ENCODE measurements at places on chromosomes 11 and 22.
A peak's percentile ranks its signal among the peaks of the same experiment; 100 is the strongest.

DNA sequence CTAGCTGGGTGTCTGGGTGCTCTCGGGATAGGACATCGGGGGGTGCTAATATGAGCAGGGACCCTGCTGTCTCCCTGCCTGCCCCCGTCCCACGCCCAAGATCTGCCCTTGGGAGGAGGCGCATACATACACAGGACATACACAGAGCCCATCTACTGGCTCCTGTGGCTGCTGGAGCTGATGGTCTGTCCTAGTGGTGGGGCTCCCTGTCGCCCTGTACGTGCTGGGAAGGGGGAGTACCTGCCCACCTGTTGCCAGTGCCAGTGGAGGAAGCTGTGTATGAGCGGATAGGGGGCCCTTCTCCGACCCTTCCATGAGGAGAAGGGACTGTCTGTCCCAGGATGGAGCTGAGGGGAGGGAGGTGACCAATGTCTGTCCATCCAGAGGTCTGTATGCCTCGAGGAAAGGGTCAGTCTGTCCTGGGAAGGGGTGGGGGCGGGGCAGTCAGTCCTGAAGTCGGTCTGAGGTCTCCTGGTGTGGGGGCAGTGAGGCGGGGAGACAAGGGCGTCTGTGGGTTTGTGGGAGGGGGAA, 952 bp downstream of the TBC1D10A start:
- no peak for DNase-seq

DNA sequence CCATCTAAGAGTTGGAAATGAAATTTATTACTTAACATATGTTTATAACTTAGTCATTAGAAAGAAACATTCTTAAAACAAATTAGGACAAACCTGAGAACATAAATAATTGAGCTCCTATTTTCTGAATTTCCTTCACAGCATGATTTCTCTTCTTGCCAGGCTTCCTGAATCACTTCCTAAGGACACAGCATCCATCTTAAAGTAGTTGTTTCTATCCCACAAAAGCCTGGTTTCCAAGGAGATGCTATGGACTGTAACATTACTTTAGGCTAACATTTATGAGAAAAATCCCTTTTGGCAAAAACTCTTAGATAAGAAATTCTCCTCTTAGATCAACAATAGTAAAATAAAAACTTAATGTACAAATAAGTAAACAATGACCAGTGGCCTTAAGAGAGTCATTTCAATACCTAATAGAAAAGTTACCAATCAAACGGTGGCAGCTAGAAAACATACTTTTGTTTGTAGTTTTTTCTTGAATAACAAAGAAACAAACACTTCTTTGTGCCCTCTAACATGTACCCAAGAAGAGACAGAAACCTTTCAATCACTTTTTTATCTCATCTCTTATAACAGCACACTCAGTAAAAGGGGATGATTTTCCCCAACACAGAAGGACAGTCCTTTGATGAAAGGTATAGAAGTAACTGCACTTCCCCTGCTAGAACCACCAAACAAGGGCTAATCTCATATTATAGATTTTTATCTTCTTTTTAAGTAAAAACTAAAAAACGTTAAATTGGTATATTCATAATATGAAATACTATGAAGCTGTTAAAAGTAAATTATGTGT, 74.5 kb downstream of the TTC28 start:
- no peak for DNase-seq

DNA sequence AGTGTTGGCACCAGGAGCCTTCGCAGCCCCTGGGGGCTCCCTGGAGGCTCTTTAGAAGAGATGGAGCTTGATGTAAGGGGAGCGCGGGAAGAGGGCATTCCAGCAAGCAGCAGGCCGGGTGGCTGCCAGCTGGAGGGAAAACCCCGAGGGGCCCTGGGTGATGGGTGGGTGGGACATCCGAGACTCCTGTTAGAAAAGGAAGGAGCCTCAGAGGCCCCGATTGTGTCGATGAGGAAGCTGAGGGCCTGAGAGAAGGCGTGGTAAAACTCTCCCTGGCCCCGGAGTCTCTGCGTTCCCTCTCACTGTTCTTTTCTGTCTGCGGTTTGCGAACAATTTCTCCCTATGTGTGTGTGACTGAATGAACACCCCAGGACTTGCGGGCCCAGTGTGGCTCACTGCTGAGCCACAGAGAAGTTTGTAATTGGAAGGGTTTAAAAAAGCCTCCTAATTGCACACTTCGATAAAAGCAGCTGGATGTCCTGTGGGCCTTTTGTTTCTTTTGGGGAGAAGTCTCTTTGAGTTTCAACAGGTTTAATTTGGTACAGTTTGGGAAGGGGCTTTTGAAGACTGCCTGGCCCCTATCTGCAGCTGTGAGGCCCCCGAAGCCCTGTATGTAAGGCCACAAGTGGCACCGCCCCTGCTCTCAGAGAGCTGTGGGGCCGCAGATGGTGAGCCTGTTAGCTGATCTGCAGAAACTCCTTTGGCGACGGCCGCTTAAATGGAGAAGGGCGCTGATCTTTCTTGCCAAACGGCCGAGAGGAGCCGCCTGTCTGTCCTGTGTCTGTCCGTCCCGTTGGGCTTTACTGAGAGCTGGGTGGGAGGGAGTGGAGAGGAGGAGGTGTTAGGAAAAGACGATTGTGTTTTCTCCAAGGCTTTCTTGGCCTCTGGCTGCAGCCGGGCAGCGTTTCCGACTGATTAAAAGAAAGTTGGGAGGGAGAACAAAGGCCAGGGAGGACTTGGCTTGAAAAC, 2.0 kb downstream of the FBLN1 start:
- no peak for DNase-seq

- DNase-seq: no peak
Measured at GRCh38 chr11:108733479-108734116, 68.7 kb downstream of the DDX10 start.

- DNase-seq: peak; percentile 18
Measured at GRCh38 chr11:118438314-118438931, 2.1 kb downstream of the KMT2A start.

GRCh38 chr11:13386567-13386966, 76.5 kb downstream of the BTBD10 start:
- DNase-seq: no peak

- DNase-seq: no peak
Measured at GRCh38 chr11:121961321-121961801, 154.7 kb downstream of the BLID start.

- DNase-seq: no peak
Measured at GRCh38 chr22:49333206-49333605, 494.5 kb downstream of the BRD1 start.

GRCh38 chr11:19935507-19935906, 222.9 kb downstream of the NAV2 start:
- no peak for DNase-seq

DNA sequence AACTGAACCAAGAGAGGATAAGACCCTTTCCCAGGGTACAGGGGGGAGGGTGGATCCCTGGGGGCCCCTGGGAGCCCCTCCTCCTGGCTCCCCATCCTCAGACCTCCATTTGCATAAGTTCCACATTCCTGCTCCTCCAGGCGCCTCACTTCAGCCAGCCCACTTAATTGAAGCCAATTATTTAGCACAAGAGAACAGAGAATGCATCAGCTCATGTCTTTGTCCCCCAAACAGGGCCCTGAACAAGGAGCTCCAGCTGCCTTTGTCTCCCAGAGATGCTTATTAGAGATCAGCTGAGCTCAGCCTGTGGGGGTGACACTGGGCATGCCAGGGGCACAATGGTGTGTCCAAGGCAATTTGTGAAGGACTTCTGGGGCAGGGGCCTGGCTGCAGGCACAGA, 89.9 kb upstream of the PRDM11 start:
- DNase-seq: no peak
